ENCODE measurements at places on chromosomes 2 and 18.

GRCh38 chr2:219104107-219105035, 43.6 kb upstream of the IHH start:
- no peak for DNase-seq

DNA sequence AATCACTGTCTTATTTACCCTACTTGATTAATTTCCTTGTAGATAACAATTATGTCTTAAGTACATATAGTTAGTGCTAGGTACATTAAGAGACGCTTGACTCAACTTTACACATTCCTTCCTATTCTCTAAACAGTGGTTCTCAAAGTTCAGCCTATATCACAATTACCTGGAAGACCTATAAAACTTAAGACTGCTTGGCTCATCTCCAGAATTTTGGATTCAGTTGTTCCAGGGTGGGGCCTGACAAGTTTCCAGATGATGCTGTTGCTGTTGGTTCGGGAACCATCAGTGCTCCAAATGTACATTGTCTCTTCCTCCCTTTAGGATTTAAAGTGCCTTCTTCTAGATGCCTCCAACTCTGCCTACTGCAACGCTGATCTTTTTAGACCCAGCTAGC, 4.0 kb downstream of the PPP3R1 start:
- no peak for DNase-seq

GRCh38 chr2:46655551-46656436, 176.4 kb downstream of the TMEM247 start:
- no peak for DNase-seq

GRCh38 chr18:44370861-44371260, 309.8 kb upstream of the SETBP1 start:
- no peak for DNase-seq

- DNase-seq, result no peak
These were observed 23.6 kb upstream of the SOS1 start for GRCh38 chr2:39144416-39144815.

GRCh38 chr2:180535289-180535688, 445.1 kb upstream of the UBE2E3 start:
- no peak for DNase-seq

DNA sequence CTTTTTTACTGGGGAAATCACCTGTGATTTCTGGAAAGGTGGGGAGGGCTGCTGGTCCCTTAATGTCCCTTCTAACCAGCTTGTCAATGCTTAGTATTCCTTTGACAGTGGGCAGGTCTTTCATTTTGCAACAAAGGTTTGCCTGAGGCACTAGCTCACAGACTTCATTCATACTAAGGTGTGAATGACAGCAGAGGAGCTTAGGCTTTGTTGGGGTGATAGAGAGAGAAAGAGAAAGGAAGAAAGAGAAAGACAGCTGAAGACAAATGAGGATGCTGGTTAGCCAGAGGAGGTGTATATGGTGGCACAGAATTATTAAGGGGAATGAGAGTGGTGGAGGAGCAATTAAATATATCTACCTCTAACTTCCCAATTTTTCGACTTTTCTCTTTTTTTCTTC, 28.9 kb upstream of the GTF2A1L start:
- DNase-seq, result no peak

GRCh38 chr2:25362434-25363145, 20.9 kb upstream of the DNMT3A start:
- DNase-seq, result peak; percentile 43

- DNase-seq, result no peak
These were observed 42.5 kb downstream of the HRH4 start for GRCh38 chr18:24502667-24503523.

- no peak for DNase-seq
These were observed 18.8 kb downstream of the DYNC2LI1 start for GRCh38 chr2:43792653-43793052.

GRCh38 chr2:158239271-158239670, 137.6 kb downstream of the UPP2 start:
- DNase-seq, result no peak

- no peak for DNase-seq
These were observed 177.4 kb upstream of the NABP1 start for GRCh38 chr2:191500566-191500883.

DNA sequence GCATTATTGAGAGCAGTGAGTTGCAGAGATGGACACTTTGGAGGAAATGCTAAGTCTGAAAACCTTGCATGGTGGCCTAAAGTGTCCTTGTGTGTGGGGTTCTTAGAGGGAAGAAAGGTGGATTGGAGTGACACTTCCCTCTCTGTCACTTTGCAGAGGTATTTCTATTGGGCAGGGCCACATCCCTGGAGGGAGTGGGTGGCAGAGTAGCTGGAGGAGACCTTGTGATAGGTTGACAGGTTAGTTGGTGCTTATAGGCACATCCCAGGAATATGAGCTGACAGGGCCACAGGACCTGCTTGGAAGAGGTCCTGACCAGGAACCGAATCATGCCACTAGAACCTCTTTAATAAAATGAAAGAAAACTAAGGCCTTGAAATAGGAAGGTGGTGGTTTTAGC, 972 bp upstream of the IGFBP5 start:
- DNase-seq, result no peak

DNA sequence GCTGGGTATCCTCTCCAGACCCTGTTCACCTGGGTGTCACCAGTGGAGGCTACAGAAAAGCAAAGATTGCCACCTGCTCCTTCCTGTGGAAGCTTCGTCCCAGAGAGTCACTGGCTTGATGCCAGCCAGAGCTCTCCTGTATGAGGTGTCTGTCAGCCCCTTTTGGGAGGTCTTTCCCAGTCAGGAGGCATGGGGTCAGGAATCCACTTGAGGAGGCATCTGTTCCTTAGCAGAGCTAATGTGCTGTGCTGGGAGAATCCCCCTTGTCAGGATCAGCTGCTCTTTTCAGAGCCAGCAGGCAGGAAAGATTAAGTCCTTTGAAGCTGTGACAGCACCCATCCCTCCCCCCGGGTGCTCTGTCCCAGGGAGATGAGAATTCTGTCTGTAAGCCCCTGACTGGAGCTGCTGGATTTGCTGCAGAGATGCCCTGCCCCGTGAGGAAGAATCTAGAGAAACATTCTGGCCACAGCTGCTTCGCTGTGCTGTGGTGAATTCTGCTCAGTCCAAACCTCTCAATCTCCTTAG, 121.8 kb downstream of the GPR39 start:
- no peak for DNase-seq

DNA sequence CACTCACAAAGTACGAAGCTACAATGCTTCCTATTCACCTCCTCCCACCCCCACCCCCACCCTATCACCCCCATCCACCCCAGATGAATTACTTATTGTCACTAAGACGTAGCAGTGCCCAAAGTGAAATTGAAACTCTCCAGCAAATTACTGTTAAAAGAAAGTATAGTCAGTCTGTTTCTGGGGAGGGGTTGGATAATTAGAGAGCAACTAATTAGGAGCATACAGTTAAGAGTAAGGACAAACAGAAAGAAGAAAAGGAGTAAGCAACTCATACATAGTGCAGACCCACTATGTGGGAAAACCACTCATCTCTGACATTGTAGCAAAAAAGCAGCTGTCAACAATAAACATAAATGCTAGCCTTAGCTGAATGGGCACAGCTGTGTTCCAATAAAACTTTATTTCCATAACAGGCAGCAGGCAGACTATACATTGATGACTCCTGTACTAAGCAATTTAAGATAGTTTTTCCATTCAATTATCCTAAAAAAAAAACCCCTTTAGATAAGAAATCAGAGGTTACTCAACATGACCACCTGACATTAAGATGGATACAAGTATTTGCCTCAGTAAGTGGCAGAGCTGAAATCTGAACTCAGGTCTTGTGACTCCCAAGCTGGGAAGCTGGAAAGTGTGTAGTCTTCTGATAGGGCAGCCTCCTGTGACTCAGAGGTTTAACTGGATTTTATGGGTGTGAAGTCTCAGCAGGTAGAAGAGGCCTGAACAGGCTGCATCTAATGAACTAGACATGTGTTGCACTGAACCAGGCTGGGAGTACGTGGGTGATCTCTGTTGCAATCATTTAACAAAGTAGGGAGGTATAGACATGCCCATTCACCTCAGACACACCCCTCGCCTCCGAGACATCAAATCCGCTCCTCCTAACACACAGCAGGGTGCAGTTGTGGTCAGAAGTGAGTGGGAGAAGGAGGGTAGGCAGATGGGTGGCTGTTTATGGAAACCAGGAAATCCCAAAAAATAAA, 171.8 kb upstream of the KLF7 start:
- no peak for DNase-seq

- no peak for DNase-seq
These were observed 82.5 kb upstream of the NEUROD1 start for GRCh38 chr2:181762848-181763247.

- no peak for DNase-seq
These were observed 615.8 kb downstream of the ARHGAP15 start for GRCh38 chr2:143745060-143745459.

GRCh38 chr18:34978953-34979608, 62.1 kb upstream of the MAPRE2 start:
- DNase-seq, result peak; percentile 38

- DNase-seq, result no peak
These were observed 720.2 kb downstream of the SLC4A3 start for GRCh38 chr2:220347626-220348025.

- DNase-seq, result no peak
These were observed 96.8 kb upstream of the TRIB2 start for GRCh38 chr2:12619975-12620374.

DNA sequence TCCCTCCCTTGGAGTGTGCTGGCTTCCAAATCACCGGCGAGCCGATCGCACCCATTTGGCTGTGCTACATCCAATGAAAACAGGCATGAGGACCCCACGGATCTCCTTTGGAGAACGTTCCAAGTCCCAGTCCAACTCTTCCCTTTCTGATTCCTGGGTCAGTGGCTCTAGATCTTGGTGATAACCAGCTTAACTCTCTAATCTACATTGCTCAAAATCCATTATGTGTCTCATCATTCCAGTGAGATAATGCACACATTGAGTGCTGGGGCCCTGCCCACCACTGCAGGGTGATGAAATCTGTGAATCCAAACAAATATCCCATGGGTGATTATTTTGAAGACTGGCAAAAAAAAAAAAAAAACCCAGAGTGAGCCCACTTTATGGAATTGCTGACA, 232.7 kb upstream of the COPS8 start:
- no peak for DNase-seq

- DNase-seq, result peak; percentile 77
These were observed 8.4 kb upstream of the MGAT5 start for GRCh38 chr2:134245340-134245984.

DNA sequence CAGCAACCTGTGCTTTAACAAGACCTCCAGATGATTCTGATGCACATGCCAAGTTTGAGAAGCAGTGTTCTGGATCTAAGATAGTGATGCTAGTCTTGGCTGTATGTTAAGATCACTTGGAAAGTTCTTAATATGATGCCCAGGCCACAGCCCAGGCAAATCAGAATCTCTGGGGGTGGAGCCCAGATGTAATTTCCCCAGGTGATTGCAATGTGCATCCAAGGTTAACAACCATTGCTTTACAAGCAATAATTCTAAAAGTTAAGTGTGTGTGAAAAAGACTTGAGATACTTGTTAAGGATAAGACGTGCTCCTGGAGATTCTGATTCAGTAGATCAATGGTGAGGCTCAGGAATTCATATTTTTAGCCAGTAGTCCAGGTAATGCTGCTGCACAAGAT, 44.3 kb upstream of the MYO1B start:
- DNase-seq, result no peak

- no peak for DNase-seq
These were observed 5.8 kb downstream of the DLX1 start for GRCh38 chr2:172091000-172091641.

GRCh38 chr18:42163321-42163720, 208.3 kb downstream of the PIK3C3 start:
- DNase-seq, result no peak

DNA sequence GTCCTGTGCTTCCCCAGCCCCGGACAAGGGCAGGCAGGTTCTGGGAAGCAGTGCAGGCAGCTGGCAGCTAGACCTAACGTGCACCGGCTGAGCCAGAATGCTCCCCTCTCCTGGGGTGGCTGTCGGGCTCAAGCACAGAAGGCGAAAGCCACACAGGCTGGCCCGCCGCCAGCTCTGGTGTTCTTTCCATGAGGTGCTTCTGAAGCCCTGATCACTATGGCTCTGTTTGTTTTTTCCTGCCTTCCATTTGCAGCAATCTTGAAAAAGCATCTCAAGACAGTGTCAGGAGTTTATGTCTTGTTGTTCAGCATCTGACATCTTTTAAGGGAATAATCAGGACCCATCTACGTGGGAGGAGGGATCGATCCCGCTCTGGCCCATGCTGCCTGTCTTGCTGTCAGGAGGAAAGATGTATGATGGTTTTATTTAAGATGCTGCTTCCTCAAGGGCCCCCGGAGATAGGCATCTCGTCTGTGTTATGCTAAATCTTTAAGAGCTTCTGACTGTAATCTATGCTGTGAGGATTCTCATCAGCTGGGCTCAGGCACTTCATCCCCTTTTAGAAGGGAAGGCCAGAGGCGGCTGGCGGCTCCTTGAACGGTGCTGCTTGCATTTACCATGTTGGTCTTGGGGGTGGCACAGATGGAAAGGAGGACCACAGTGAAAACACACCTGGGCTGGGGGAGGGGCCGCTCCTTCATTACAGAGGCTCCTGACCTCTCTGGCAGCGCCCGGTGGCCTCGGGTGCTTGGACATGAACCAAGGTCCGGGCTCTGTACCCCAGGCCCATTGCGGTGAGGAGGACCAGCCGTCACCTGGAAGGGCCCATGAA, 118.5 kb upstream of the HDAC4 start:
- DNase-seq, result no peak

DNA sequence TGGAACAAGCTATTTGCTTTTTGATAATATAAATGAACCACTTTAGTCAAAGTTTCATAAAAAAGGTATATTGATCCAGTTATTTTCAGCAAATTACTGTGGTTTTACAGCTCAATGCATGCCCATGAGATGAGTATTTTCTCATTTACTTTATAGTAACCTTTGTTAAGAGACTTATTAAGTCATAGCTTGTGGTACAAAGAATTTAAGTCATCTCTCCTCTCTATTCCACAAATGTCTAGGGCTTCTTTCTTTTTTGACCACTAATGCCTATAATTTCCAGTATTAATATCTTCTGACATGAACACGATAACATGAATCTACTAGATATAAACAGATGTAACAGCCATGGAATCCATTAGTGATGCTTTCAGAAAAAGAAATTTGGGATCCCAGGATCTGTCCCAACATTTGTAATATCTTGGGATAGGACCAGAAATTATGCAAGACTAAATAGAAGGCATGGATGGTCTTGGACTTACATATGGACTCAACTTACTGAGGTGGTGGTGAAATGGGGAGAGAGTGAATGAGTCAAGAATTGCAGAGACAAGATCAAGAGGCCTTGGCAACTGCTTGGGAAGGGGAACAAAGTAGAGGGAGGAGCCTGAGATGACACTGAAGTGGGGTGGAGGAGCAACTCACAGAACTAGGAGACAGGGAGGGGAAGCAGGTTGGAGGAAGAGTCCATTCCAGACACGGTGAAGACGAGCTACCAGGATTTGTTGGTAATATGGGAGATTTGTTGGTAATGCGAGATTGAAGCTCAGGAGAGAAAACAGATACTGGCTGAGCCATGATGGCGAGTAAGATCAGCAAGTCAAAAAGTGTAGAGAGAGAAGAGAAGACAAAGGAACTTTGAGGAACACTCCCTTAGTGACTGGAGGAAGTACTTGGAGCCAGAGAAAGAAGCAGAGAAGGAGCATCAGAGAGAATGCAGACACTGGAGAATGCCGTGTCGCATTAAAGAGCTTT, 42.4 kb upstream of the KDM3A start:
- DNase-seq, result no peak

GRCh38 chr2:19933351-19933981, 31.7 kb upstream of the TTC32 start:
- no peak for DNase-seq

- DNase-seq, result no peak
These were observed 33.4 kb downstream of the ITGA6 start for GRCh38 chr2:172460780-172461201.
